Activated CD4-positive, alpha-beta T cell treated with anti-CD3 and anti-CD28 coated beads, Interleukin-2, amount 50 U/mL, for 16 hours (primary cell): ENCODE measurements at places on chromosomes 3 and 15.

DNA sequence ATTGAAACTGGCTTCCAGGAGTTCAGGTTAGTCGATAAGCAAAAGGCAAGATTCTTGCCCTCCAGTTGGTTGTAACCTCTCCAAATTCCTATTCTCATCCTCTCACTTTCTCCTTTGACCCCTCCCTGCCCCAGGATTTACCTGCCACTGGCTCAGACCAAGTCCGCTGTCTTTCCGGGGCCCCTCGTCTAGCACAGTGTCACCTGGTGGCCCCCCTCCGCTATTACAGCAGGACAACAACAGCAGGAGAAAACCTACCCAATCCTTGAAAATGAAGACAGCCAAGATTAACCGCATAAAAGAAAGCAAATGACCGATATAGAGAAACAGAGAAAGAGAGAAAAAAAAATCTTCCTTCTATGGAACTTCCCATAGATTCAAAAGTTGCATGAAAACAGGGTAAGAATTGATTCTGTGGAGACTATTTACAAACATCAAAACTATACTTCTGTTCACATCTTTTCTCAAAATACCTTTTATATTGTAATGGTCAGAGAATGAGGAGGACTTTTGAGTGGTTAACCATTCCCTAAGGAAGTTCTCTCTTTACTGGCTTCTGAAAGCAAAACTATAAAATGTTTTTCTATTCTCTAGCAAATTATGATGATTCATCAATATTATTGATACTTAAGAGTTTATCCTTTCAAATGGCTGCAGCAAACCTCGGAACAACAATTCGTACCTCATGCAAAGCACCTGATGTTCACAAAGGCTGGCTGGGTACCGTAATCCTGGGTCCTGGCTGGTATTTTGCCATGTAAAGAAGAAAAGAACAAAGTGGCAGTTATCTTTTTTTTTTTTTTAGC is 10.0 kb upstream of the ST8SIA2 start:
- DNase-seq: peak; percentile 34

DNA sequence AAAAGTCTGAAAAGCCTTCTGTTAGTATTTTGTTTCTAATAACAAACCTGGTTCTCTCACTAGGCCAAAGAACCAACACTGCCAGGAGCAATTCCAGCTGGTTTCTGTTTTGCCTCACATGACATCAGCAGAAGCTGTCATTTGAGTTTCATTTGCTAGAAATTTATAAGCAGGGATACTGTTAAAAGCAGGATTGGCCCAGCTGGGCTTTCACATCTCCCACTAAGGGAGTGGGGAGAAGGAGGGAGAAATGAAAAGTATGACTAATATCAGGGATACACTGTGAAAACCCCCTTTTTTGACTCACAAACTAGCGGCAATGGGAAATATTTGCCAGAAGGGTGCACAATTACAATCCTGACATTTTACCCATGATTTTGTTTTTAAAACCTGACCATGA is 5.3 kb downstream of the CCDC80 start:
- no peak for DNase-seq

DNA sequence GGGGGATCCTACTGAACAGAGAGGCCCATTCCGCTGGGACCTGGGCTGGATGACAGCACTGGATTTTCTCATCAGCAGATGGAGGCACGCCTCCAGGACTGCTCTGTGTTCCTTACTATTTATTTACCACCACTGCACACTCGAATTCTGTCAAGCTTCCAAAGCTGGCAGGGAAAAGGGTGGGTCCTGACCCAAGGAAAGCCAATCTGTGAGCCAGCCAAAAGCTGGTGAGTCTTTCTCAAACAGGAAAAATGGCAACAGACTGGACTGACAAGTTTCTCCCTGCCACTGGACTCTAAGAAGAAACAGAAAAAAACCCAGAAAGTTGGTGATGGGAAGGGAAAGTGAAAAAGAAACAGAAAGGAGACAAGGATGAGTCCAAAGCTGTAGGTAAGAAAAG is 37.8 kb downstream of the CD47 start:
- DNase-seq: no peak

- DNase-seq: peak; percentile 85
Observed at GRCh38 chr3:32960404-32961170, 9.1 kb downstream of the CCR4 start.

DNA sequence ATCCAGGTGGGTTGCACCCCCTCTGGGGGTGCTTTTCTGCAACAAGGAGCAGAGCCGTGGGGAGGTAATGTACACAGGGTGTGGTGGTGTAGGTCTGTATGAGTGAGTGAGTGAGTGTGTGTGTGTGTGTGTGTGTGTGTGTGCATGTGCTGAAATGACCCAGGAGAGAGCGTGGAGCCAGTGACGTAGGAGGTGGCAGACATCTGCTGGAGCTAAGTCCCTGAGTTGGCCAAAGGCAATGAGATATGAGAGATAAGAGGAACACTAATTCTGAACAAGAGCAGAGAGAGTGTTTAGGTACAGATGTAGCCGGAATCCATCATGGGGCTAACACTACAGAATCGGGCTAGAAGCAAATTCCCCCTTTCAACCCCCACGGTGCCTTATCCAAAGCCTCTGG is 27.6 kb downstream of the BDH1 start:
- no peak for DNase-seq
